ENCODE measurements at places on chromosomes 3 and 15.

GRCh38 chr3:129014148-129014547 lies 13.0 kb downstream of the EFCC1 start:
- no peak for DNase-seq

DNA sequence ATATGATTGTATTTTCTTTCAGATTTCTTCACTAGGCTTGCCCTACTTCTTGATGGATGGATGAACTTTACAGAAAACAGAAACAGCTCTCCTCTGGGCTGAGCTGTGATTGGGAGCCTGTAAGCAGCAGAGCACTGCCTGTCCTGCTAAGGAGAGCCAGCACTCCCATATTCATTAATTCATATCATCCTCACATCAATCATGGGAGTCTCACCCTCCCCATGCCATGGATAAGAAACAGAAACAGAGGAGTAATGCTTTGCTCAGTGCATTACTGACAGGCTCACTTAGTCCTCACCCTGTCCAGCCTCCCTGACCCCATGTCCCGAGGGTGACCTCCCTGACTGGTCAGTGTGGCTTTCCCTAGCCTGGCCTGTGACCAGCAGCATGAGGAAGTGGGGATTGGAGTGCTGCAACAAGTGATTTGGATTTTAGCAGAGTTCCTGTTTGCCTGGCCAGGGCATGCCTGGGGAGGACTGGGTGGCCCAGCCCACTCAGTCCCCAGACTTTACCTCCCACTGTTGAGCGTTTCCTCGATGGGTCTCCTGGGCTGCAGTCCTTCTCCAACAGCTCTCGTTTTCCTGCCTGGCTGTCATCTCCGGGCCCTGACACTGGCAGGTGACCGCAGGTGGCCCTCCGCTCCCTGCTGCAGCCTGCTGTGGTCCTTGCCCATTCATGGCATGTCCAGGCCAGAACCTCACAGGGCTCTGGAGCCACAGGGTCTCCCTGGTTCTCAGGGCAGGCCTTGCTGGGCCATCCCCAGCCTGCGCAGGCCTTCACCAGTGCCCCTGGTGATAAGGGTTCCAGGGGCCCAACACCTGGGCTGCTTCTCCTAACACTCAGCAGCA lies 1.3 kb upstream of the TMIE start:
- no peak for DNase-seq

GRCh38 chr15:27601239-27601960 lies 497.7 kb downstream of the OCA2 start:
- DNase-seq, result no peak

DNA sequence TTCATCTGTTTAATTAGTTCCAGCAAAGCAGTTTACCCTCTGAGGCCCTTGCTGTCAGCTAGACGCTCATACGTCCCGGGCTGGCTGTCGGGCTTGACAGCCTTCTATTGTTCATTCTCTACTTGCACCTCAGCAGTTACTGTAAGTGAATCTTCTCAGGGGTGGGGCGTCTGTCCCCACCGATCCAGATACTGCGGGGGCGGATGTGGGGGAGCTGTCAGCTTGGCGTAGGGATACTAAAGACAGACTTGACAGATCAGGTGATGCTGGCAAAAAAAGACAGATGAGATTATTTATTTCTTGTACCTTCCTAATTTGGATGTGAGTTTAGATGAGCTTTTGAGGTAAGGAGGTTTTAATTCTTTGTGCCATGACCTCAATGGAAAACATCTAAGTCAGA lies 315.3 kb downstream of the NR2F2 start:
- DNase-seq, result no peak

- DNase-seq, result no peak
Measured at GRCh38 chr3:71055257-71056001, 528.1 kb downstream of the FOXP1 start.

DNA sequence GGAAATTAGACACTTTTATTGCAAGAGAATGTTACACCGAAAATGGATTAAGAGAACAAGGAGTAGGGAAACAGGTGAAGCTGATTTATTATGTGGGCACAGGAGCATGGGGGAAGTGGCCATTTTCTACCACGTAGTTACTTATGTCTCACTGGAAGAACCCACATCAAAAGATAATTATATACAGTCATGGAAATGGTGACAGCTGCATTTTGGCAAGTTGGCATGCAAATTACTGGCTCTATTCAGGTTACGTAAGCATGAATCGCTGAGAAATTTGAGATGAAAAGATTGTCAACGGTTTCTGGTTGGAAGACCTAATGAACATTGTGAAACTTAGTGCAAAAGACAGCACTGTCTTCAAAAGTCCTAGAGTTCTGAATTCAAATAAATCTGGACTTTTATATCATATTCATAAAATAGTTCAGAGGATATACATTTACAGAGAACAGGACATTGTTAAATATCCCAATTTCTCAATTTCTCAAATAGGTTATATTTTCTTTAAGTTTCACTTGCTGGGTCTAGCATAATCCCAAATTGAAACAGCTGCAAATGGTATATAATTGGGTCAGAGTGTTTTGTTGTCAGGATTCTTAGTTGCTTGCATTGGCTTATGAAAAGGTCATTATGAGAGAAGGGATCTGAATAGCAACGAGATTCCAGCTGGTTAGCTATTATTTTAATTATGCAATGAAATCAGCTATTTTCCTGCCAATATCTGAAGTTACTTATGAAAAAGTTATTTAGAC lies 567.8 kb downstream of the ZPLD1 start:
- DNase-seq, result no peak

- no peak for DNase-seq
Measured at GRCh38 chr3:124347418-124347817, 355.5 kb upstream of the ROPN1 start.

- no peak for DNase-seq
Measured at GRCh38 chr3:6222069-6222468, 638.8 kb upstream of the GRM7 start.

DNA sequence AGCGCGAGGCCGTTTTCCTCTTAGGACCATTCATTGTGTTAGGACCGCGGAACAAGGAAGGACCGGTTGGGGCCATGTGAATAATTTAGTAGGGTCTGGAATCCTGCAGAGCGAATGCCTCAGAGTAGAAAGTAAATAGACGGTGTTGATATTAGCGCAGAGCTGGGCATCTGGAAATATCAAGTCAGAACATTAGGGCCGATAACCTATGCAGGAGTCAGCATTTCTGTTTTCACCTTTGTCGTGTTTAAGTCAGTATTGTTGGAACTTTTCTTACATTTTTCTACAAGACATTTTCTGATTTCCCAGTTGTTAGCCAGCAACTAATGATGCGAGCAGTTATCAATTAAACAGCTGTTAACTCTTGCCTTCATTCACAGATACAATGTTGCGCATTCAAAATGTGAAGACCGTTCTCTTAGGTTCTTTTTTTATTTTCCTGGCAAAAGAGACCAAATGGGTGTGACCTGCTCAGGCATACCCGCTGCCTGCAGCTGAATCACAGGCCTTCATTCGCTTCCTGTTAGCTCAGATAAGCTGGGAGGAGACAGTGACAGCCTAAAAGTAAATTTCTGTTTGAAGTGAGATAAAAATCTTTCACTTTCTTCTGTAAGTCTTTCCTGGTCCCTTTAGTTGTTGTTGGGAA lies 966 bp upstream of the PKM start:
- no peak for DNase-seq

- no peak for DNase-seq
Measured at GRCh38 chr3:41064070-41064469, 135.2 kb upstream of the CTNNB1 start.

- no peak for DNase-seq
Measured at GRCh38 chr15:70030851-70031250, 66.9 kb downstream of the TLE3 start.

DNA sequence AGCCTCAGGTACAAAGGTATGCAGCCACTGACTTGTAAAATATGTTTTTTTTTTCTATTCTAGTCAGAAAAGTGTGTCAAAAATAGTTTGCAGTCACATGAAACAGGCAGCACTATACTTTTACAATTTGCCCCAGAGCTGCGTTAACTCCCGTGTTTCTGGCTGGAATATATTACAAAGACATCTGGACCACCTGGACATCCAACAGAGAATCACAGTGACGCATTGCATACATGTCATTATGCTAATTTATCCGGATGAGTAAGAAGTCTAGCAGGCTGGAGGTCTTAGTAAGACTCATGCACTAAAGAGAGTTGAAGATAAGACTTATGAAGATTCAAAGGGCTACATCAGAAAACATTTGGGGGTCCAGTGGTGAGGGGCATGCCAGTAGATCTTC lies 39.2 kb upstream of the STRIT1 start:
- no peak for DNase-seq

DNA sequence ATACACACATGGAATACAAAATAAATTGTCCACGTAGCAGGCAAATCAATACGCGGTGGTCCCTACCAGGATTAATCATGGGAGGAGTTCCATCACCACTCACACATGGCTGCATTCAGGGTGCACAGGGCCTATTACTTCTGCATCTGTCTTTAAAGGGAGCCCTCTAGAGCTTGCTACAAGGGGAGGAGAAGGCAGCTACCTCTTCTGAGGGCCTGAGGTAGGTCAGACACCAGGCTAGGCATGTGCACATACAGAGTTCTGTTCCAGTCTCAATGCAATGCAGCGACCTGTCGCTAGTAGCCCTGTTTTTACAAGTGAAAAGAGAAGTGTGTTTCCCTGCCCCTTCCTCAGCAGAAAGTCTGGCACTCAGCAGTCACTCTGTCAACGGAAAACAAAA lies 102.7 kb downstream of the ROBO2 start:
- DNase-seq, result no peak

DNA sequence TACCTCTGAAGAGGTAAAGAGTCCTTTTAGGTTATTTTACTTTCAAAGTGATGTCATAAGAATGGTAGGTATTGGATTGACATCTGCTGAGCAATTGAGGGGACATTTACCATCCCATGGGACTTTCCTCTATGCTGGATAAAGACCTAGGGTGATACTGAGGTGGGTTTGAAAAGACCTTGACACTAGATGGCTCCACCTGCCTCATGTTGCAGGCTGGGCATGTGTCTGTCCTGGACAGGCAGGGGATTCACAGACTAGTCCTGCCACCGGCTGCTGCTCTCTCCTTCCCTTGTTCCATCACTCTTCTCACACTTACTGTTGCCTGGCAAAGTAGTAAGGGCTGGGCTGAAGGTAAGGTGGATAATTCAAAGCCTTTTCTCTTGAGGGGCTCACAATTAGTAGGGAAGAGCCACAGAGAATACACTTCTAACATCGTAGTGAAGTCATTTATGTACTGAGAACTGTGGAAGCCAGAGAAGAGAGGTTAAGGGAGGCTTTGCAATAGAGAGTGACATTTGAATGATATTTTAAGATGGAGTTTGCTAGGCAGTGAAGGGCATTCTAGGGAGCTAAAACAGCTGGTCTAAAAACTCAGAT lies 27.7 kb downstream of the TRAK1 start:
- no peak for DNase-seq

GRCh38 chr15:44038755-44039191 lies 156.3 kb downstream of the FRMD5 start:
- peak; percentile 11 for DNase-seq

DNA sequence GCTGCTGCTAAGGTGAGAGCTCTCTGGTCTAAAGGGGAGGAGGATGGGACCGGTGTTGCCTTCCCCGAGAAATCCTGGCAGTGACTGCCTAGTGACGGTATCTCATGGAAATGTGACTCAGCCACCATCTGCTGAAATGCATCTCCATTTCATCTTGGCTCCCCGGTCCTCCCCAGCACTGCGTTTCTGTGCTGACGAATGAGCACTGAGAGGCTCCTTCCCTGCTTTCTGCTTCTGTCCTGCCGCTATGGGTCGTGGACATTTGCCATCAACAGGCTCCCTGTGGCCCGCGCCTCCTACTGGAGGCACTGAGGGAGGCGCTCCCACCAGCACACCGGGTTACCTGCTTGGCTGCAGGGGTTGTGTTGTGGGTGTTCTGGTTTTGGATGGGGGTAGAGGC lies 13.5 kb upstream of the SEC13 start:
- DNase-seq, result no peak

DNA sequence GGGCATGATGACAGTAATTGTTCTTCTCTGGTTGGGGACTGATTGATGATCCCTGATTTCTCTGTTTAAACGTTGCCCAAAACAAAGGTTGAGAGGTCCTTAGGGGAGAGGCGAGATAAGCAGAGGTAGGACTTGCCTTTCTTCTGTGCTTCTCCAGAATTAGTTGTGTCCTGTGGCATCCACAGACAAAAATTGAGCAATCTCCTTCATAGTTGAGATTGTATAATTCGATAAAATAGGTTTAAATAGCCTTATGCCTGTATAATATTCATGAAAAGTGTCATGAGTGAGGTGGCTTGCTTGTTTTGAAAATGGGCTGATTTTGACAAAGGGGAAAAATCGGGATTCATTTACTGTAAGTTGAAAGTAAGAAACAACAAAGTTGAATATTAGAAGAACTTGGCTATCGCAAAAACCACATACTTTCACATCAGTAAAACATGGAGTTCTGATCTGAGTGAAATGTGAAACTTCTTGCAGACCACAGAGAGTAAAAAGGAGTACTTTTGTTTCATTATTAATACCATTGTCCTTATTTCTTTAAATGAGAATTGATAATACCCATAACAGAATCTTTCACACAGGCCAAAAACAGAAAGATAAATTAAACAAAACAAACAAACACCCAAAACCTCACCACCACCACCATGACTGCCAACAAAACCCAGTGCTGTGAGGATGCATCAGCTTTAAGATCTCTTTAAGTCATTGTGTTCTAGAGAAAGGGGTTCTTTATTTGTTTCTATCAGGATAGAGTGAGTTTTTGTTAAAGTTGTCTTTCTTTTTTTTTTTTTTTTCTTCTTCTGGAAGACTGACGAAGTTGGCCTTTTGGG lies 155.7 kb downstream of the LPP start:
- DNase-seq, result no peak

- no peak for DNase-seq
Measured at GRCh38 chr3:125213364-125213755, 812 bp upstream of the SLC12A8 start.

GRCh38 chr15:35194296-35194695 lies 109.2 kb upstream of the NANOGP8 start:
- DNase-seq, result no peak

- DNase-seq, result no peak
Measured at GRCh38 chr15:92288755-92289154, 104.9 kb upstream of the ST8SIA2 start.

DNA sequence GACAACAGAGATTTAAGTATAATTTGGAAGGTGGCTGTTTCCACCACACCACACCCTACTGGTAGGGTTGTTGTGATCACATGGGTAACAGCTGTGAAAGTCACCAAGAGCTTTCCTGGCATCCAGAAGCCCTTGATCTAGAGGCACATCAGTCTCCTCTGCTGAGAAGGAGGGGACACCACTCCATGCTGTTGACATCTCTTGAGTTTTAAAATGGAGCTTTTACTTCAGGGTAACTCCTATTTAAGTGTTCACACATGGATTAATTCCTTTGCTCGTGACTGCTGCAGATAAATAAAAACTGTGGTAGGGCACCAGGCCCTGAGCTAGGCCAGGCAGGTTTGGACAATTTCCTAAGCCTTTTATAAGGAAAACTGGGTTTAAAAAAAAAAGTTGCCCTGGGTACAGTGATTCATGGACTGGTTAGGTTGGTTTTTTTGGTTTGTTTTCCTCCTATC lies 7.5 kb downstream of the EXOSC7 start:
- DNase-seq, result no peak

DNA sequence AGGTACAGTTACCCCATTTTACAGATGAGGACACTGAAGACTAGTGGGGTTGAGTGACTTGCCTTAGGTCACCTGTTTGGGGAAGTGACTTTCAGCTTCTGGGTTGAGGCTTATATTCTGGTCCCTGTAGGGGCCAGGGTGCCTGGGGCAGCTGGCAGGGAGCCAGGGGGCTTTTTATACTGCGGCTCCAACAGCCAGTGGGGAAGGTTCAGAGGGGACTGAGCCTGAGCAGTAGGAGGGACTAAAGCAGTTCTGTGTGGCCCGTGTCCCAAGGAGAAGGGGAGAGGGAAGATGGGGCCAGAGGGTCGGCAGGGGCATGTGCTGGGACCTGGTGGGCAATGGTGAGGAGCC lies 37.7 kb downstream of the SLC6A6 start:
- no peak for DNase-seq

Measured in NCI-H187 treated with DMSO at 0.1 percent for 48 hours (cell line).